ENCODE measurements at places on chromosomes 16 and 17.

DNA sequence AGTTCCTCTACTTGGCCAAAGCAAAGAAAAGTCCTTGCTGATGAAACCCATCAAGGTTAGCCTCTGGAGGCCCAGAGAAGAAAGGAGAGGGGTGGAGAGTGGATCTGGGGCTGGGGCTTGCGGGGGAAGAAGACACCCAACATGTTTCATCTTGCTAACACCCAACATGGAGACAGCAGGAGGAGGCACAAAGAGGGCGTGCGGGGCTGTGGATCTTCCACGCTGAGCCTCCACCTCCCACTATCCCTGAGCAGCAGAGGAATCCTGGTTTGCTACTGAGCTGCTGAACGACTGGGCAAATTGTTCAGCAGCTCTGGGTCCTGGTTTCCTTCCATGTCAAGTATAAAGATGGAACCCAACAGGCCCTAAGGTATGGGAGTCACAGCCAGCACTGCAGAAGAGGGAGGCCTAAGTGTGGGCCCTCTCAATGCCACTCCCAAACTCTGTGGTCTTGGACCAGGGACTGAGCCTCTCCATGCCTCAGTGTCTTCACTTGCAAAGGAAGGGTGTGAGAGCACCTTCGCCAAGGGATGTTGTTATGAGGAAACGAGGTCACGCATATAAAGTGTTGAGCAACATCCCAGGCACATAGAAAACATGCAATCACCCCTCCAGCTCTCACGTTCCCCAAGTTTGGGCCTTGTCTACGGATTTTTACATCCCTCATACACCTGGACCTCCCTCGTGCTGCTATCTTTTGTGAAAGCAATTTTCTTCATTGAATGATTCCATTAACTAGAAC, 122.5 kb downstream of the XYLT1 start:
- no peak for DNase-seq

DNA sequence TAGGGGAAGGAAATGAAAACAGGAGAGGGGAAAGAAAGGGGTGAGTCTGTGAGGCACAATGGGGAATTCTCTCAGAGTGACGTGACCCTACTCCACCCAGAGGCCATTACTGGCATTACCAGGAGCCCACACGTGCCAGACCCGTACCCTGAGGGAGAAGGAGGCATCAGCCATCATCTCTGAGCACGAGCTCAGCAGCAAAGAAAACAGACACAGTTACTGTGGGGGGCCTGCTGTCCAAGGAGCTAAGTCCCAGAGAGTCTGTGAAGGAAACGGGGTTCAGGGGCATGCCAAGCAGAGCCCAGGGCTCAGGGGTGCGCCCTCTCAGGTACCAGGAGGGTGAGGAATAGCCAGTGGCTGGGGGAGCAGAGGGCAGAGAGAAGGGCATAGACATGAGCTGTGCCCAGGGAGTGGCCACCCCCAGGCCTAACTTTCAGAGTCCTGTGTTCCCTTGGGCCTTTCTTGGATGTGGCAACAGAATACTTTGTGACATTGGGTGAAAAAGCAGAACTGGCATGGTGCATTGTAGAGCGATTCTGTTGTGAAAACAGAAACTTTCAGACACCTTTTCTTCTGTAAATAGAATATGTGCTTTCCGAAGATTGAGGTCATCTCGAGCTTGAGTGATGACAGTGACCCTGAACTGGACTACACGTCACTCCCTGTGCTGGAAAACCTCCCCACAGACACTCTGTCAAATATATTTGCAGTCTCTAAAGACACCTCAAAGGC, 11.3 kb downstream of the TAF1C start:
- peak; percentile 99 for DNase-seq

GRCh38 chr17:77327181-77327565, 186.4 kb downstream of the SEC14L1 start:
- no peak for DNase-seq

- DNase-seq, result no peak
Measured at GRCh38 chr16:31002250-31002700, 8.2 kb downstream of the STX1B start.

GRCh38 chr16:4217204-4218131, 24.4 kb downstream of the SRL start:
- no peak for DNase-seq

DNA sequence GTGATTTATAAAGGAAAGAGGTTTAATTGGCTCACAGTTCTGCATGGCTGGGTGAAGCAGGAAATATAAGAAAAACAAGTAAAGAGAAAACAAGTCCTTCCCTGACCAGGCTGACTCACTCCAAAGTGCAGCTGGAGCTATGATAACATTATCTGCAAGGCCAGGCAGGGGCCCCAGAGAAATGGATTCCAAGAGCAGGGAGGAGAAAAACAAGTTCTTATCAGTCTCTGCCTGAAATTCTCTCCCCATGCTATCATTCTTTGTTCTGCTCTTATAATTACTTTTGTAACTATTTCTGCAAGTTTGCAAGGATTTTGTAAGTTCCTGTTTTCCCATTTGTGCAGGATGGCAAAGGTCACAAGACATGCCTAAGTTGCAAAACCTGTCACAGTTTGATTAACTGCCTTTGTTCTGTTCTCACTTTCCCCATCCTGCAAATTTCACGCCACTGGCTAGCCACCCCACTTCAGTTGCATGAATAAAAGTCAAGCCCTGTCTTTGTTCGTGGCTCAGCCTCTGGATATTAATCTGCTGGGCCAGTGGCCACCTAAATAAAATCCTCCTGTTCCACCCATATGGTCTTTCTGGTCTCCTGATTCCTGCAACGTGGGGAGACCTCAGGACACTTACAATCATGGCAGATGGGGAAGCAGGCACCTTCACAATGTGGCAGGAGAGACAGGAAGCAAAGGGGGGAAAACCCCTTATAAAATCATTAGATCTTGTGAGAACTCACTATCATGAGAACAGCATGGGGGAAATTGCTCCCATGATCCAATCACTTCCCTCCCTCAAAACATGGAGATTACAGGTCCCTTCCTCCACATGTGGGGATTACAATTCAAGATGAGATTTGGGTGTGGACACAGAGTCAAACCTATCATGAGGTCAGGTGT, 13.1 kb downstream of the ABCA9 start:
- peak; percentile 70 for DNase-seq

GRCh38 chr17:7235693-7236665, 1.7 kb upstream of the DVL2 start:
- peak; percentile 54 for DNase-seq

DNA sequence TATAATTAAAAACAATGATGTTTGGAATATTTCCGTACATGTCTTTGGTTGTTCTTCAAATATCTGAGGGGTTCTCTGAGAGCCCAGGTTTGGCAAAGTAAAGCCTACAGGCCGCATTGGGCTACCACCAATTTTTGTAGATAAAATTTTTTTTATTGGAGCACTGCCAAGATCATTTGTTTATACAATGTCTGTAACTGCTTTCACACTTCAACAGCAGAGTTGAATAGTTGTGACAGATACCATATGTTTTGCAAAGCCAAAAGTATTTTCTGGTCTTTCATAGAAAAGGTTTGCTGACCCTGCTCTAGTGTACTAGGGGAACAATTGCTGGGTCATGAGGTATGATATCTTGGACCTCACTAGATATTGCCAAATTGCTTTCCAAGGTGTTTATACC, 10.5 kb downstream of the PPM1D start:
- no peak for DNase-seq

- DNase-seq, result peak; percentile 75
Measured at GRCh38 chr16:80587071-80587470, 46.3 kb downstream of the DYNLRB2 start.

DNA sequence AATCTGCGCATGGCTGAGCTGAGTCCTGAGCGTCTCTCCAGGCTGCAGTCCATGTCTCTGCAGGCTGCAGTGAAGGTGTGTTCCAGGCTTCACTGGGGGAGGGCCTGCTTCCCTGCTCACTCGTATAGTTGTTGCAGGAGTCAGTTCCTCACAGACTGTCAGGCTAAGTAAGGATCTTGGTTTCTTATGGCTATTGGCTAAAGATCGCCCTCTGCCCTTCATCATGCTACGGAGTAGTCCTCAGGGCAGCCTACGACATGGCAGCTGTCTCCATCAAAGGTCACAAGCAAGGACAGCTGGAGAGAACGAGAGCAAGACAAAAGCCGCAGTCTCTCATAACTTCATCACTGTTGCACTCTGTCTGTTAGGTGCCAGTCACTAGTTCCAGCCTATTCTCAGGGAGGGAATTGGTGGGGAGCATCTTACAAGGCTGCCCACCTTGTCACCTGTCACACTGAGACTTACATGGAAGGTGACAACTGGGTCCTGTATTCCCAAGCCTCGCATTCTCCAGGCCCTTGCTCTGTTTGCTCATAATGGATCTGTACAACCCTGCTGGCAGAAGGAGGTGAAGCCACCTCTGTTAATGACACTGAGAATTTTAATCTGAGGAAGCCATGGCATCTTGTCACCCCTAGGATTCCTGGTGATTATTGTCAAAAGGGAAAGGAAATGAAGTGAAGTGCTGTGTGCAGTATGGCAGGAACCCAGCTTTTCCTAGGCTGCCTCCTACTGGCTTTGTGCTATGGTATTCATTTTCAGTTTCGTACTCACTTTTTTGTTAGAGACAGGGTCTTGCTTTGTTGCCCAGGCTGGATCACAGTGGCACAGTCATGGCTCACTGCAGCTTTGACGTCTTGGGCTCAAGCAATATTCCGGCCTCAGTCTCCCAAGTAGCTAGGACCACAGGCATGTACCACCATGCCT, 43.4 kb downstream of the MFSD11 start:
- no peak for DNase-seq

GRCh38 chr16:87850009-87851006, 19.0 kb downstream of the SLC7A5 start:
- peak; percentile 70 for DNase-seq

DNA sequence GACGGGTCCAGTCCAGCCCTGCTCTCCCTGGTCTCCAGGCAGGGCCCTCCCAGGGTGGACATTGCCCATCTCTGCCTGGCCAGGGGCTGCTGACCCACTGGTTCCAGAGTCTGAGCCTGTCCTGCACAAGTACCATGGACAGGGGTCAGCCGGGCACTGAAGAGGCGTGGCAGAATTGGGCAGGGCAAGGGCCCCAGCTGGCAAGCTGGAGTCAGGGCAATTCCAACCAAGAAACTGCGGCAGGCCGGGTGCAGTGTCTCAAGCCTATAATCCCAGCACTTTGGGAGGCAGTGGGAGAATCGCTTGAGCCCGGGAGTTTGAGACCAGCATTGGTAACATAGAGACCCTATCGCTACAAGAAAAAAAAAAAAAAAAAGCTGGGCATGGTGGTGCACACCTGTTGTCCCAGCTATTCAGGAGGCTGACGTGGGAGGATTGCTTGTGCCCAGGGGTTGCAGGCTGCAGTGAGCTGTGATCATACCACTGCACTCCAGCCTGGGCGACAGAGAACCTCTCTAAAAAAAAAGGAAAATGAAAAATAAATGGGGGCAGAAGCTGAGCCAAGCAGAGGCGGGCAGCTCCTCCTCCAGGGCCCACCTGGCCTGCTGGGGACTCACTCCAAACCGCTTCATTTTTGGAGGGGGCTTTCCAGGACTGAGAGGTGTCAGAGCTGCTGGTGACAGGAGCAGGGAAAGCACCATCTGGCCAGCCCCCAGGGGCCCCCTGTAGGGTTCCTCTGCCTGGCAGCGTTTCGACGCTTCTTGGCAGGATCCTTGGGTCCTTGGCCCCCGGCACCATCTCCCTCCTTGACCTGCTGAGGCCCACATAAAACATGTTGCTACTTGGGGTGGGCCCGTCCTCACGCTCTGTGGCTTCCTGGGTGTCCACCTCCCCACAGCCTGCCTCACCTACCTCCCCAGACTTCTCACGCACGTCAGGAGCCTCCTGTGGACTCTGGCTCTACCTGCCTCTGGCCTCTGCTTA, 2.9 kb upstream of the MAFG start:
- no peak for DNase-seq

GRCh38 chr16:85341972-85342695, 229.9 kb upstream of the CIBAR2 start:
- no peak for DNase-seq

DNA sequence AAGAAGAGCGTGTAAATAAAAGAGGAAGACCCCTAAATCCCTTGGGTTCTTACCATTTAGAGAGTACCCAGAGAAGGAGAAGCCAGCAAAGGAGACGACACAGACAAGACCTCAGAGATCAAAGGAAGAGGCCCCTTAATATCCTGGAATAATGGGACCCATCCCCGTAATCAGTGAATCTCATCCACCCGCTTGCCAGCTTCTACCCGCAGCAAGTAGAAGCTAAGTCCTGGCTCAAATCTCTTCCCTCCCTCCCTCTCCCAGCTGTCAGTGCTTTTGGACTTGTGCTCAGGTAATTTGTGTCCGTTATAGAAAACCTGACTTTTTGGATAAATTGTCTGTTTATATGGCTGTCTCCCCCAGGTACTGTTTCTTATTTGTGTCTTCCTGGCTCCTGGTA, 1.9 kb downstream of the LYRM1 start:
- no peak for DNase-seq

GRCh38 chr17:7610641-7611040, 4.1 kb downstream of the FXR2 start:
- no peak for DNase-seq

- peak; percentile 58 for DNase-seq
Measured at GRCh38 chr16:66569827-66570405, 3.7 kb downstream of the CMTM1 start.

- no peak for DNase-seq
Measured at GRCh38 chr16:81486540-81487061, 42.0 kb downstream of the CMIP start.

DNA sequence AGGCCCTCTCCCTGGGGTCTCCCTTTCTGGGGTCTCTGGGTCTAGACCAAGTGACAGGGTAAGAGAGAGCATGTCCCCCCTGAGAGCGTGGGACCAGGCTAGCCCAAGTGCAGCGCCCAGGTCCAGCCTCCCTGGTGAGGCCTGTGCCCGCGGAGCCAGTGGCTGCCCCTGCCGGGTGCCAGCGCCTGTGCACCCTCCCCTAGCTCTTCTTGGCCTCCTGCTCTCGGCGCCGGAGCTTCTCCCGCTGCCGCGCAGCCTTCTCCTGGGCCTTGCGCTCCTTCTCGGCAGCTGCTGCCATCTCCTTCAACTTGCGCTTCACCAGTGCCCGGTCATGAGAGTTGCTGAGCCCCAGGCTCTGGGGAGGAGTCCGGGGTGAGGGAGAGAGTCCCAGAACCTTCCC, 17.3 kb downstream of the SAMD14 start:
- no peak for DNase-seq

DNA sequence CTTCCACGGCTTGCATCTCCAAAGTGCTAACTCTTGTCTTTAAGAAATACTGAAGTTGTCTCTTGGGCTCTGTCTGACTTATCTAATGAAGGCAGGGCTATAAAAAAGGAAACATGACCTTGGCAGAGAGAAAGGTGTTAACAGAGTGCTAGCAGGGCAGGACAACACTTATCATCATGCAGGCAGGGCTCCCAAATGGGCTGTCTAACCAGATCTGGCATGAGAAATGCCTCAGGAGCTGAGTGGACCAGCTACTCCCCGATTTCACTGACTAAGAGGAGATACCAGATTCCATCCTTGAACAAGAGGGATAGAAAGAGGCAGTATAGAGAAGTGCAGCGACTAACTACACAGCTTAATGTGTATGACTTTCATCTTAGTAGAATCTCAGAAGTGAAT, 32.6 kb downstream of the PMP22 start:
- no peak for DNase-seq

- no peak for DNase-seq
Measured at GRCh38 chr17:80970044-80970761, 21.4 kb upstream of the CHMP6 start.

GRCh38 chr16:54164789-54165173, 121.8 kb downstream of the IRX3 start:
- no peak for DNase-seq

GRCh38 chr17:72380120-72380519, 259.3 kb downstream of the SOX9 start:
- no peak for DNase-seq
